ENCODE measurements at places on chromosomes 16 and 17.

DNA sequence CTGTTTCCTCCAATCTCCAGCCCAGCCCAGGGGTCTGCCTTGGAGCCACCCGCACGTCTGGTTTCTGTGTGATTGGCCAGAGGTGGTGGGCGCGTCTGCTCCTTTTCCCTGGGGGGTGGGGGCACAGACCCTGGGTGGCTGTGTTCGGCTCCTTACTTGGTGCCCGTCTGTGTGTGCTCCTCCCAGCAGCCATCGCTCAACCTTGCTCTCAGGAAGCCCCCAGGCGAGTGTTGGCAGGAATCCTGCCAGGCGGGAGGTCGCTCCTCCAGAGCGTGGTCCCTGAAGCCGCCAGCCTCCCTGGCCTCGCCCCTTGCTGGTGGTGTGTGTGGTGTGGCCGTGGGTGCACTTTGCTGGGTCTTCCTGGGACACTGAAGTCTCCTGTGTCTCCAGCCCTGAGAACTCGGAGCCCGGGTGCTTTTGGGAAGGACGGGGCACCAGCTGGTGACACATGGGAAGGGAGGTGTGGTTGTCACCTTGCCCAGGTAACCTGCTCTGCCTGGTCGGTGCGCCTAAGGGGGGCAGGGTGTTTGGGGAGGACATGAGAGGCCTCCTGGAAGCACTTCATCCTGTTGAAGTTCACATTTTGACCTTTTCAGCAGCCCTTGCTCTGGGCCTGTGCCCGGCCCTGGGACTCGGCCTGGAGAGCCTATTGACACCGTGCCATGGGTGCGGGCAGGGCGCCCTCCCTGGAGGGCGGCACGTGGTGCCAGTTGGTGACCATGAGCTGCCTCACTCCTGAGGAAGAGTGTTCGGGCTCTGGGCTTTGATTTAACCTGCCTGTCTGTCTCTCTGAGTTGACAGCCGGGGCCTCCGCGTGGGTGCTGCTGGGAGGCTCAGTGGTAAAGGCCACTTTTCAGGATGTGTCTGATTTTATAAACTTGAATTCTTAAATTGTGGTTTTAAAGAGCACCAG is 49.0 kb upstream of the ZNF750 start:
- no peak for DNase-seq

DNA sequence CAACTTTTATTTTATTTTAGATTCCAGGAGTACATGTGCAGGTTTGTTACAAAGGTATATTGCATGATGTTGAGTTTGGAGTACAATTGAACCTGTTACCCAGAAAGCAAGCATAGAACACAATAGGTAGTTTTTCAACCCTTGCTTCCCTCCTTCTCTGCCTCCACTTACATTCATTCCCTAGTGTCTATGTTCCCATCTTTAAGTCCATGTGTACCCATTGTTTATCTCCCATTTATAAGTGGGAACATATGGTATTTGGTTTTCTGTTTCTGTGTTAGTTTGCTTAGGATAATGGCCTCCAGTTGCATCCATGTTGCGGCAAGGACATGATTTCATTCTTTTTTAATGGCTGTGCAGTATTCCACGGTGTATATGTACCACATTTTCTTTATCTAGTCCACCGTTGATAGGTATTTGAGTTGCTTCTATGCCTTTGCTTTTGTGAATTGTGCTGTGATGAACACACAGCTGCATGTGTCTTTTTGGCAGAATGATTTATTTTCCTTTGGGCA is 114.0 kb upstream of the NACA2 start:
- DNase-seq: no peak

GRCh38 chr17:21166595-21167210 is 39.9 kb downstream of the DHRS7B start:
- DNase-seq: no peak

GRCh38 chr17:9240659-9241370 is 219.5 kb downstream of the NTN1 start:
- no peak for DNase-seq

DNA sequence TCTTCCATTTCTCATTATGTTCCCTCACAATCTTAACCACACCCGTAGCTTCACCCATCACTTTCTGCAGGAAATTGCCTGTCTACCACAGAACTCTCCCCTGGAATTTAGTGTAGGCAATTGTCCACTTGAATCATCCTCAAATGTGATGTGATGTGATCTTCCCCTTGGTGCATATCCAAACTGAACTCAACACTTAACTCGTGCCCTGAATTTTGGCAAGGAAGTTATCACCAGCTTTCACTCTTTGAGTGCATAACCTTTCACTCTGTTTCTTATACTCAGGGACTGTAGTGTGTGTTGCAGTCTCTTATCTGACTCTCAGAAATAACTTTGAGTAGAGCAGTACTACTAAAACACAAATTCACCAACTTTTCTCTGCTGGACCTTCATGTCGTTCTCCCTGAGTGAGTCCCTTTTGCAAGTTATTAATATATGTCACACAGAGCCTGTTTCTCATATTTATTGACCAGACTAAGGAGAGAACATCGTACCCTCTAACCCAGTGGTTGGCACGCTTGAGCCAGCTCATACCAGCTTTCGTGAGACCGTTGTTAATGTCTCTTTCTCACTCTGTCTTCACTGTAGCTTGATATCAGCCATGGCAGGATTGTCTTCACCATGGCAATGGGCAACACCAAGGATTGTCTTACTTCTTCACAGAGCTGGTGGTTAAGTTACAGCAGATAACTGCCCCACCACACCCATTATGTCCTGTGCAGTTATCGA is 558.9 kb upstream of the HSBP1 start:
- no peak for DNase-seq

DNA sequence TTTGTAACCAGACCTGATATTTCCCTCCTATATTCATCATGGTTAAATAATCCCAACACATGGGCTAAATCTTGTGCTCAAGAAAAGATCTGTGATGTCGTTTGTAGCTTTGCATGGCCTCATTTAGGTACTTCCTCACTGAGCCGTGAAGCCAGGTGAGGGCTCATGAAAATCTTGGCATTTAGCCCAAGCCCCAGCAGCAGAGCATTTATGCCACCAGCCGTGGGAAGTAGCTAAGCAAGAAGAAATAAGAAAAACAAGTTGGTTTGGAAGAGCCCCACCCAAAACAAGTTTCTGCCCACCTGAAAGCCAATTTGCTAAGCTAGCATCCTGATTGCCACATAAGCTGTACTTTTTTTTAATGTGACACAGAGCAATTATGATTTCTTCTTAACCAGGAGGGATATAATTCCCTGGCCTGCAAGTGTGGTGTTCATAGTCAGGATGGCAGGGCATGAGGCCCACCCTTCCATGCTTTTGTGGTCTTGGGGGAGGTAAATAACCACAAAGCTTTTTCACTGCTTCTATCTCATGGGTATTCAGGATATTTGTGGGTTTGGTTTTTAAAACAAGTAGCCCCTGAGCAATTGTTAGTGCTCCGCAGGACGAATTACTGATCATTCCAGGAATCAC is 10.5 kb downstream of the TMIGD1 start:
- peak; percentile 65 for DNase-seq

DNA sequence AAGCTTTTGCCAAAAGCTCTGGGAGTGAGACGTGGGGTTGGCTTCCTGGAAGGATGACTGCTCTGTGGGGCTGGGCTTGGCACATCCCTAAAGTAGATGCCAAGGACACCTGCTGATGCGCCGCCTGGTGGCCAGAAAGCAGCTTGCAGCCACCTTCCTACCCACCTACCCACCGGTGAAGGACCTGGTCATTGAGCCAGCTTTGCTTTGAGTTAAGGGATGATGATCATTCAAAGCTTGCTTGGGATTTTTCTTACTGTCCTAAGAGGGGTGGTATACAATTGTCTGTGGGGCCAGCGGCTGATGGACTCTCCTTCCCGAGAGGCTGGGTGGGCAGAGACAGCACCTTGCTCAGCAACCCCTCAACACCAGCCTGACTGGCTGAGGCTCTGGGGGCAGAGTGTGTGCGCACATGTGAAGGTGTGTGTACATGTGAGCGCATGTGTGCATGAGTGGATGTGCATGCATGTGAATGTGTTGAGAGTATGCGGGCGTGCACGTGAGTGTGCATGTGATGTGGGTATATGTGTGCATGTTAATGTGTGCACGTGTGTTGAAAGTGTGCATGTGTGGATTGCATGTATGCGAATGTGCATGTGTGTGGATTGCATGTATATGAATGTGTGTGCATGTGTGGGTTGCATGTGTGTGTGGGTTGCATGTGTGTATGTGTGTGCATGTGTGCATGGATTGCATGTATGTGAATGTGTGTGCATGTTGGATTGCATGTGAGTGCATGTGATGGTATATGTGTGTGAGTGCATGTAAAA is 18.6 kb downstream of the C1QTNF1 start:
- DNase-seq: peak; percentile 66

- DNase-seq: no peak
Observed at GRCh38 chr16:66871840-66872239, 8.5 kb upstream of the PDP2 start.

DNA sequence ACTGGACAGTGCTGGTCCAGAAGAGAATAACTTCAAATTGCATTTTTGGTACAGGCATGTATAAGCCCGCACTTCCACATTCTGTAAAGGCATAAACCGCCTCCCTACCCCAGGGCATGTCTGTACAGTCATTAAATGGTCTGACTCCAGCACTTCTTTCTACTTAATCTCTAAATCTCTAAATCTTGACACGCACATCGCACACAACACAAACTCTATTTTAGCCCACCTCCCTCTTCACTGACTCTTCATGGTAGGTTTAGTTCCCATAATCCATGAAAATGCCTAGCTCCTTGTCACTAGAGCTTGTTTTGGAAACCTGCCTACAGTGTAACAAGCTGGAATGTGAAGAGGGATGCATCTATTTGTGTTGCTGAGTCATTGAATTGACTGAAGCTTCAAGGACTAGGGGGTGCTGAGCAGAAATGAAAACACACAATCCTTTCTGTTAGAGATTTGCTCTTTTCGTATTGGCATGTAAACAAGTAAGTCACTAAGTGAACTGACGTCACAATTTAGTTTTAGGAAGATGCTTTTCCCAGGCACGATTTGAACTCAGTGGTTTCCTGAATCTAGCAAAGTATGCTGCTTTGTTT is 1.6 kb upstream of the DUSP14 start:
- peak; percentile 81 for DNase-seq

DNA sequence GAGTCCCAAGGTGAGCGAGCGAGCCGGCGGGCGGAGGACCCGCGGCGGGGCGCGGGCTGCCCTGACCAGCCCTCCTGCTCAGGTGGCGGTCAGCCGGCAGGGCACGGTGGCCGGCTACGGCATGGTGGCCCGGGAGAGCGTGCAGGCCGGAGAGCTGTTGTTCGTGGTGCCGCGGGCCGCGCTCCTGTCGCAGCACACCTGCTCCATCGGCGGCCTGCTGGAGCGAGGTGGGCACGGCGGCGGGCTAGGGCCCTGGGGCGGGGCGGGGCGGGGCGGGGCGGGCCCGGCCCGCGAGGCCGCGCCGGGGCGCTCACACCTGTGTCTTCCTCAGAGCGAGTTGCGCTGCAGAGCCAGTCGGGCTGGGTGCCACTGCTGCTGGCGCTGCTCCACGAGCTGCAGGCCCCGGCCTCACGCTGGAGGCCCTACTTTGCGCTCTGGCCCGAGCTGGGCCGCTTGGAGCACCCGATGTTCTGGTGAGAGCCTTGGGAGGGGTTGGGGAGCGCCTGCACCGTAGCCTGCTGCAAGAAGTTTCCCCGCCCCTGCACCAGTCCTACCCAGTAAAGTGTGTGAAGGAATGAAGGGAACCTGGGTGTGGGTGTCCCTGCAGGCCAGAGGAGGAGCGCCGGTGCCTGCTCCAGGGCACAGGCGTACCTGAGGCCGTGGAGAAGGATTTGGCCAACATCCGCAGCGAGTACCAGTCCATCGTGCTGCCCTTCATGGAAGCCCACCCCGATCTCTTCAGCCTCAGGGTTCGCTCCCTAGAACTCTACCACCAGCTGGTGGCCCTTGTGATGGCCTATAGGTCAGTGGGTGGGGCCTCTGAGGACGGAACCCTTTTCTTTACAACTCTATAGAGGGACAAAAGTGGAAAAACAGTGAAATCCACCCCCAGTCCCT is 802 bp downstream of the SETD6 start:
- DNase-seq: peak; percentile 41

- DNase-seq: no peak
Observed at GRCh38 chr16:53714205-53715022, 10.5 kb downstream of the FTO start.

DNA sequence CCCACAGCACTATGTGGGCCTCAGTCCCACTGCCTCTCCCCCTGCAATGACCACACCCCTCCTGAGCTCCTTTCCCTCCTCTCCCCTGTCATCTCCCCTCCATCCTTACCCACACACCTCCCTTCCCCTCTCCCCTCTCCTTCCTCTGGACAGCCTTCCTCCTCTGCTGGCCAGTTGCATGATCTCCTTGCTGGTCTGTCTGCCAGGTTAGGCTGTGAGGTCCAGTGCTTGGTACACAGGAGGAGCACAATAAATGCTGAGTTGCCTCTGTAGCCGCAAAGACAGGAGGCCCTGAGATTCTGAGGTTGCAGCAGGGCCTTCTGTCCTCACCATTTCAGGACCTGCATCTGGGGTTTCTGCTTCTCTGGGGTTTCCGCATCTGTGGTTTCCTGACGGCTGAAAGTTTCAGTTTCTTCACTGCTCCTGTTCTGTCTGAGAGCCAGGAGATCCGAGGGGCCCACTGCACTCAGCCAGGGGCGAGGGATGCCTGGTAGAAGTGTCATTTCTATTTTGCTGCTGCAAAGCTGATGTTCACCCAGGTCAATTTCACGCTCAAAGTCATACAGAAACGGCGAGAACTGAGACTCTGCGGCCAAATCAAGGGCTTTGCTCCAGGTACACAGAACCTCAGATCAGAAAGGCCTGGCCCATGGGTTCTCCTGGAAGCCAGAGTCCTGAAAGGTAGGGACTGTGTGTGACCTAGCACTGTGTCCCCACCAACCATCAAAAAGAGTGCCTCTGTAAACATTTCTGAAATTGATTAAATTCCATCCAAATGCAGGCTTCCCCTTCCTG is 4.6 kb upstream of the SLC12A3 start:
- peak; percentile 76 for DNase-seq

DNA sequence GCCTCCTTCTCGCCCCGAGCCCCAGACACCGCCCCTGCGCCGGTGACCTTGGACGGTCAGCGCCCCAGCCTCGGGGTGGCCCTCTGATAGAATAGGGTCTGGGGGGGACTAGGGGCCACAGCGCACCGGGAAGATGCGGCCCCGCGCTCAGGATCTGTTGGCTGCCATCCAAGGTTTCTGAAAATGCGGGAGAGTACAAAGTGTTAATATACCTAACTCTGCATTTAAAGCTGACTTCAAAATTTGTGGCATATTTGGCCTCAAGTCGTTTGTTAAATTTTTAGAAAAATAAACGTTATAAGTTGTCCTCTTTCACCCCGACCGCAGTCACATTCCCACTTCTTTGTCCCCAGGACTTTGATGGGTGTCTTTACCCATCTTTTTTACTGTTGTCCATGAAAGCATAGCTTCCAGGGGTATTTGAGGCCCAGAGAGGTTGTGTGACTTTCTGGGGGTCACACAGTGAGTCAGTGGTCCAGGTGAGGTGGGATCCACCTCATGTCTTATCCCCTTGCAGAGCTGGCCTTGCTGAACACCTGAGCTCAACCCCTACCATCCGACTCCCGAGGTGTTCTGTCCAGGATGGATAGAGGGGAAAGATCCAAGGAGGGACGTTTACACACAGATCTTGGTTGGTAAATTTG is 796 bp downstream of the NT5M start:
- no peak for DNase-seq
